Muscle of arm (tissue), 14 donors: ENCODE measurements at places on chromosomes 11 and 22. TPM values are rescaled to one million over a fixed set of nuclear protein-coding genes. Genes with fewer than 3 reads are reported as not detected.

The PTPRCAP gene
- polyA plus RNA-seq, result 0.50 TPM

The SH3BP1 gene
- 6.0 TPM for polyA plus RNA-seq

The CALCA gene
- polyA plus RNA-seq, result not detected

The TYR gene
- polyA plus RNA-seq, result 0.11 TPM

The FXYD2 gene
- polyA plus RNA-seq, result 0.81 TPM

The CARD18 gene
- polyA plus RNA-seq, result 0.37 TPM

The TREH gene
- 0.21 TPM for polyA plus RNA-seq

The C11orf97 gene
- not detected for polyA plus RNA-seq

The P2RX3 gene
- polyA plus RNA-seq, result 4.5 TPM

The TRIM49 gene
- not detected for polyA plus RNA-seq

The VSIG10L2 gene
- not detected for polyA plus RNA-seq

The YPEL1 gene
- 20.3 TPM for polyA plus RNA-seq

The KCNK4 gene
- polyA plus RNA-seq, result not detected

The GRIK4 gene
- not detected for polyA plus RNA-seq

The RASD2 gene
- not detected for polyA plus RNA-seq

The C11orf16 gene
- polyA plus RNA-seq, result not detected

The IFITM1 gene
- not detected for polyA plus RNA-seq

The PDGFB gene
- polyA plus RNA-seq, result 14.6 TPM
